ENCODE measurements at places on chromosomes 11 and 22.

DNA sequence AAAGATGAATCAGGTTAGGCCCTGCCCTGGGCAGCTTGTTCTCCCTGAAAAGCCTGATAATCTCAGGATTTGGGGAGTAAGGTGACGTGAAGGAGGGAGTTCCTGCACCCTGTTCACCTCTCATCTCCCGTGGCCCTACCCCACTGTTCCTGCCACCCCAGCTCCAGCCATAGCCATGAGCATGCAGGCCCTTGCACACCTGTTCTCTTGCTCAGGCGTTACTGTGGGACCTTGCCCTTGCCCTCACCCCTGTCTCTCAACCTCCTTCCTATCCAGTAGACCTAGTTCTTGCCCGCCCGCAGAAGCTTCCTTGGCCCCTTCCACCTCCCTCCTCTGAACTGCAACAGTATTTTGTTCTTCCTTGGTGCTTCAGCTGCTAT lies 15.0 kb downstream of the TSKU start:
- DNase-seq = no peak

GRCh38 chr11:126587541-126587940 lies 232.1 kb downstream of the ST3GAL4 start:
- no peak for DNase-seq

DNA sequence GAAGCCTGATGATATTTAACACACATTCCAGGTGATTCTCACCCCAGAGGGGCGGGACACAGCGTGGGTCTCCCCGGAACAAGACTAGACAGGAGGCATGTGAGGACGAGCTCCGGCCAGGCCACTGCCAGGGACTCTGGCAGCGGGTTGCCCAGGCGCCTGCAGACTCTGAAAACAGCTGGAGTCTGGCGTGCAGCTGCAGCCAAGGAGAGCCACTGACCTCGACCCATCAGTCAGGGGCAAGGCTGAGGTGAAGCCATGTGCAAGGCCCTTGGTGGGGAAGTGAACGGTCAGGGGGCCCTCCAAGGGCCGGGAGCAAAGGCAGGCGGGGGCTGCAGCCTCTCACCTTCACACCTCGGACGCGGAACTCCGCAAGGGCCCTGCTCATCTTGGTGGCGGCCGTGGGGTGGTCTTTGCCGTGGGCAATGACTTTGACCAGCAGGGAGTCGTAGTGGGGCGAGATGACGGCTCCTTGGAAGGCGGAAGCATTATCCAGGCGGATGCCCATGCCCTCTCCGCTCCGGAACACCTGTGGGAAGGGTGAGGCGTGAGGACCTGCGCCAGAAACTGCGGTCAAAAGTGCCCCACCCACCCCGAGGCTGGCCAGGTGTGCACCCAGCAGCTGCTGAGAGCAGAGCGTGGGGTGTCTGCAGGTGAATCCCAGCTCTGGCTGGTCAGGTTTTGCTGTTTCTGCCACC lies 6.7 kb downstream of the LRFN4 start:
- no peak for DNase-seq

DNA sequence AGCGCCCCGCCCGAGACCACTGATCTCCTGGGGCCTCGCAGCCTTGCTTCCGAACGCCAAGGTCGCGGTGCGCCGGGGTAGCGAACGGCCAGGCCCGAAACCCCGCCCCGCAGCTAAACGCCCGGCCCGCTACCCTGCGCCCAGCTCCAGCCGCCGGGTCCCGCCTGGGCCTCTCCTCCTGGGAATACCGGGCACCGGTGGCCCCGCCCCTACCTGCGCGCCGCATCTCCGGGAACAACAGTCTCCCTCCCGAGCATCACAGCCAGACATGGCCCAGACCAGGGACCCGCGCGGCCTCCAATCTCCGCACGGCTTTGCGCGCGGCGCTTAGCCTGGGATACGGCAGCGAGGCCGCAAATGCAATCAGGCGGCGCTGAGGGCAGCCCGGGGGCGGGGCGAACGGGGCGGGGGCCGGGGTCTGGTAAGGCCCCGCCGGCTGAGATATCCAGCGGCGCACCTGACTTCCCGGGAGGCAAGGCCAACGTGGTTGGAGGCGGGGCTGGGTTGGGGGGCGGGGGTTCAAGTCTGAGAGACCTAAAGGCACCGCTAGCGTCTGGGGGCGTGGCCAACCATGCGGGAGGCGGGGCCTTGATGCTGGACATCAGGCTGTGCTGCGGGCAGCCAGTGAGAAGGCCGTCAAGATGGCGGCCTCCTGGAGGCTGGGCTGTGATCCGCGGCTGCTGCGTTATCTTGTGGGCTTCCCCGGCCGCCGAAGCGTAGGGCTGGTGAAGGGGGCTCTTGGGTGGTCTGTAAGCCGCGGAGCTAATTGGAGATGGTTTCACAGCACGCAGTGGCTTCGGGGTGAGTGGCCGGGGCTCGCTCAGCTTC lies at the start of the genes APIP and PDHX:
TSS of gene APIP (minus strand) at position 365 of the 828 bp plus-strand sequence. CDS start at position 270, 95 bp downstream.
TSS of gene PDHX (plus strand) at position 604 of the 828 bp plus-strand sequence. CDS start at position 642, 38 bp downstream.
- peak; percentile 86 for DNase-seq

DNA sequence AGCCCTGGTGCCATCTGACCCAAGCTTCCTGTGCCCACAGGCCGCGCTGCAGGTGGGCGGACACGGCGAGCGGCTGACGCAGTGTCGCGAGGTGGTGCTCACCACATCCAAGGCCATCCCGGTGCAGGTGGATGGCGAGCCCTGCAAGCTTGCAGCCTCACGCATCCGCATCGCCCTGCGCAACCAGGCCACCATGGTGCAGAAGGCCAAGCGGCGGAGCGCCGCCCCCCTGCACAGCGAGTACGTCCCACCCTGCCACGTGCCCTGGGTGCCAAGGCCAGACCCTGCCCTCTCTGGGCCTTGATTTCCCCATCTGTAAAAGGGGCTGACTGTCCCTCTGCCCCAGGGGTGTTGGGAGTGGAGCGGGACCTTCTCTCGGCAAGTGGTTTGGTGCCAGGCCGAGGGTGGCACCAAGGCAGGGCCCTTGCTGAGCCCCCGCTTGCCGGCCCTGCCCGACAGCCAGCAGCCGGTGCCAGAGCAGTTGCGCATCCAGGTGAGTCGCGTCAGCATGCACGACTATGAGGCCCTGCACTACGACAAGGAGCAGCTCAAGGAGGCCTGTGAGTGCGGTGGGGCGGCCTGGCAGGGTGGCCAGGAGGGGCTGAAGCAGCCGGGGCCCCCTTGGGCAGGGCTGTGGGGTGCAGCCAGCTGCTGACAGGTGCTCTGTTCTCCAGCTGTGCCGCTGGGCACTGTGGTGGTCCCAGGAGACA lies 5.9 kb upstream of the MDK start:
- no peak for DNase-seq

- no peak for DNase-seq
Measured at GRCh38 chr22:24408630-24409029, 18.8 kb upstream of the ADORA2A start.

- DNase-seq = no peak
Measured at GRCh38 chr11:81342966-81343365, 1390.7 kb downstream of the FAM181B start.

DNA sequence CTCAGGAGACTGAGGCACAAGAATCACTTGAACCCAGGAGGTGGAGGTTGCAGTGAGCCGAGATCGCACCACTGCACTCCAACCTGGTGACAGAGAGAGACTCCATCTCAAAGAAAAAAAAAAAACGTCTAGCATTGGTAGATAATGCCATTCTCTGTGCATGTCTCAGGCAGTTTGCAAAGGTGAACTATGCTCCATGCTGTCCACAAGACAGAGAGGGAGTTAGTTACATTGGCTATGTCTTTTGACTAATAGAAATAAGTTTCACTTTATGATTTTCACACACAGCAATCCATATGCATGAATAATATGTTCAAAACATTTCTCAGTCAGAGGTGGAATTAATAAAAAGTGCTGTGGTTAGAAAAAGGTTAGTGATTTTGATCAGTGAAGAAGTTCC lies 591.4 kb downstream of the ETS1 start:
- no peak for DNase-seq

DNA sequence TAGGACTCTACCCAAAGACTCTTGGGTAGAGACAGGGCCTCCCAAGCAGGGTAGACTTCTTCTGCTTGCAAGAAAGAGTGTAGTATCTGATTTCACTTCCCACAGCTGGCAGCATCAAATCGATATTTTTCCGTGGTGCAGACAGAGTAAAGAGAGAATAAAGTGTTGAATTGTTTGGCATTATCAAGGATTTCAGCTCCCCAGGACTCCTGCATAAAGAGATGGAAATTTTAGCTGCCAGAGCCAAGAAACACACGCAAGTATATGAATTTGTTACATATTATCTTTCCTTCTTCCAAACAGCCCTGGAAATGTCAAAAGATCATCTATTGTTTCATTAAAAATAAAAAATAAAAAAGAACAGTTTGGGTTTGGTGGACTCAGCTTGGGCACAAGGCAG lies 136.8 kb downstream of the PKNOX2 start:
- DNase-seq = no peak
